Motor neuron (in vitro differentiated cells): ENCODE measurements at places on chromosomes 16 and 17. TPM values are rescaled to one million over a fixed set of nuclear protein-coding genes. Genes with fewer than 3 reads are reported as not detected.
A peak's percentile ranks its signal among the peaks of the same experiment; 100 is the strongest.

DNA sequence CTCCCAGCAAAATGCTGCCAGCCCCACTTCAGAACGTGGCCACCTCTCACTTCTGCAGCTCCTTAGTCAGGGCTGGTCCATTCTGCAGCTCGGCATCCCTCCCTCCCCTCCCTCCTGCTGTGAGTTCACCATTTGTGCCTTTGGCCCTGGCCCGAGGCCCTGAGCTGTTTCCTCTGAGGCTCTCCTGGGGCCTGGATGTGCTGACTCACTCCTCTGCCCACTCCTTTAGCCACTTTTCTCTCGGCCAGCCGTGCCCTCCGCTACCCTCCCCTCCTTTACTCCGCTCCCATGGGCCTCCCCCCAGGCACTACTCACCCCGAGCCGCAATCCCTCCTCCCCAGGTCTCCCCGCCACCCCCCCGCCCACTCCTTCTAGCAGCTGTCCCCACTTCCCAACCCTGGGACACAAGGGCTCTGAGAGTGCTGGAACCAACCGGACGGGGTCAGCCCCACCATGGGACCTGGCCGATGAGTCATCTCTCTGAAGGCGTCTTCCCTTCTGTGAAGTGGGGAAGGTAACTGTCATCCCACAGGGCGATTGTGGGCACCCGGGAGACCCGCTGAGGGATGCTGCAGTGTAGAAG, 11.5 kb downstream of the KCNG4 start:
- peak; percentile 94 for ATAC-seq

DNA sequence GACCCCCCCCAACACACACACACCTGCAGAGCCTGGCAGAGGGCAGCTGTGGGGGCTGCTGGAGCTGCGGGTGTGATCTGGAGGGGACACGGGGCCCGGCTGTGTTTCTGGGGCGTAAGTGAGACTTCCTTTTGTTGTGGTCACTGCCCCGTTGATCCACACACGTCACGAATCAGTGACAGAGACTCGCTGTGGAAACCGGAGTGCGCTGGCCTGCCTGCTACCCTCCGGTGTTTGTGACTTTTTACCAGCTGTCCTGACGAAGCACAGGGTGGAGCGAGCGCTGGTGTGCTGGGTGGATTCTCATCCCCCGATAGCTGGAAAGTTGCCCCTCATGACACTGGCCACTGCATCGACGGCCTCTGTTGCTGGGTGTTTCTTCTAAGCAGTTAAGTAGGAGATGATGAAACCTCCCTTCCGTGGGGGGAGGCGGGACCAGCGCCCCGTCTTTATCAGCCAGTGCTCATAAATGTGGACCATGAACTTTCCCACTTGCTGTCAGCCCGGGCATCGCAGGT, 2.3 kb downstream of the METRNL start:
- ATAC-seq = peak; percentile 10

DNA sequence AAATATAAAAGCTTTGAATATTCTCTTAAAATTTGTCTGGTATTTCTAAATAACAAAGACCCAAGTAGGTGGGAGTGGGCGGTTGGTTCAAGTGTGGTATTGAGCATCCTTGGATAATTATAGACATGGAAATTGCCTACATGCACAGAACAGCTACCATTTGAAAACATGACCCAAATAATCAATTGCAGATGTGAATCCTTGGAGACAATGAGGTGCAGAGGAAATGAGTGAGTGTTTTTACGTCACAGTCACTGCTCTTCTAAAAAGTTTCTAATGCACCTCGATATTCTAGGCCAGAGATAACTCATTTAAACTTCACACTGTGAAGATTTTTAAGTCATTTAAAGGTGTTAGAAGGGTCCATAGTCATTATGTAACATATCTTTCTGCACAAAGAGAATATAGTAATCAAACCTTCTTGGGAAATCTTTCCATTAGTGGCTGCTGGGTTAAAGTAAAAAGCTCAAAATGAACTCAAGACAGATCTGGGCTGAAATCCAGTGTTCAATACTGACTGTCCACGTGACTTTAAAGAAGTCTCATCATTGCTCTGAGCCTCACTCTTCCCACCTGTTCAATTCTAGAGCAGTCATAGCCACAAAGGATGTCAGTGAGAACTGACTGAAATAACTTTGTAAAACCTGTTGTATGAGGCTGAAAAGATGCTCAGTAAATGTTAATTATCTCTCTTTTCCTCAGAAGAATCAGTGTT, 144.5 kb downstream of the CDH11 start:
- no peak for ATAC-seq

GRCh38 chr16:48612611-48613010, 2.6 kb upstream of the N4BP1 start:
- no peak for ATAC-seq

DNA sequence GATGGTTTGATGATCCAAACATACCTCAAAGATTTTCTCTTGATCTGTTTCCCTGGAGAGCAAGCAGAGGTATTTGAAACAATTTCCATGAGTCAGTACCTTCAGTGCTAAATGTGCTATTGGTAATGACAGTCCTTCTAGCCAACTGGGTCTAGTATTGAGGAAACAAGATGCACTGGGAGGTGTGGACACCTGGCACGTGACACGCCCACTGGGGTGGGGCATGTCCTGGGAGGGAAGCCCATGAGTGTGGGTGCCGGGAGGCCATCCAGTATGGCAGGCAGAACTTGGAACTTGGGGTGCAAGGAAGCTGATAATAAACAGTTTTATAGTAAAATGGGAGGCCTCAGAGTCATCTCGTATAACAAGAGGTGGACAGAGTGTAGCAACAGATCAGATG, 17.9 kb upstream of the AKAP1 start:
- no peak for ATAC-seq

SMCR8 gene
- total RNA-seq = 16.4 and 17.6 TPM in 2 replicates
